ENCODE measurements at places on chromosomes 2 and 18.

DNA sequence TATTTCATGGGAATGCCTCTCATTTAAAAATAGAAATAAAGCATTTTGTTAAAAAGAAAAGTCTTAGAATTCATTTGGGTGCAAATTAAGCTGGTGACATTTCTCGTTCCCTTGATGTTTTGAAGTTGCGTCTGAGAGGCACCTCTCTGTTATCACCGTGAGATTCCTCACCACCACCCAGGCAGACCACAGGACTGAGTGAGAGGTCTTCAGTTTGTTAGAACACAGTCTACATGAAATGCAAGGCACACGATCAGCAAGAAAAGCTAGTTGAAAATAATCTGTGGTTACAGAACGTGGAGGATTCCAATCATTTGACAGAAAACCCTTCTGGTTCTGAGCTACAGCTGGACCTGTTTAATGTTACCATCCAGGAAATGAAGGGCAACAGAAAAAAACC is 116.0 kb downstream of the UXS1 start:
- DNase-seq: no peak

DNA sequence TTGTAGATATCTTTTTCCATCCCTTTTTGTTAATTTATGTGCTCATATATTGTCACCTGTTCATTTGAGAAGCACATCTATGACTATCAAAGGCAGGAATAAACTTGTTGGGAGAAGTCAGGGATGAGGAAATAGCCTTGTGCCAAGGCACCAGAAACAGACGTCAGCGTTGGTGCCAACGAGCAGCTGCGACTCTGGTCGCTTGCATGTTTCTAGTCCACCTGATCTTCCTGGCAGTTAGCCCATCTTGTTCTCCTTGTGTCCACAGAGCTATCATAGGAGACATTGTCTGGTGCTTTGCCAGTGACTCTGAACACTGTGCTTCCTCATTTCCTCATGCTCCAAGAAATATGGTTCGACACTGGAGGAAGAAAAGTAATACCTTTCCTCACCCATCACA is 374.4 kb downstream of the PTPRM start:
- DNase-seq: no peak

DNA sequence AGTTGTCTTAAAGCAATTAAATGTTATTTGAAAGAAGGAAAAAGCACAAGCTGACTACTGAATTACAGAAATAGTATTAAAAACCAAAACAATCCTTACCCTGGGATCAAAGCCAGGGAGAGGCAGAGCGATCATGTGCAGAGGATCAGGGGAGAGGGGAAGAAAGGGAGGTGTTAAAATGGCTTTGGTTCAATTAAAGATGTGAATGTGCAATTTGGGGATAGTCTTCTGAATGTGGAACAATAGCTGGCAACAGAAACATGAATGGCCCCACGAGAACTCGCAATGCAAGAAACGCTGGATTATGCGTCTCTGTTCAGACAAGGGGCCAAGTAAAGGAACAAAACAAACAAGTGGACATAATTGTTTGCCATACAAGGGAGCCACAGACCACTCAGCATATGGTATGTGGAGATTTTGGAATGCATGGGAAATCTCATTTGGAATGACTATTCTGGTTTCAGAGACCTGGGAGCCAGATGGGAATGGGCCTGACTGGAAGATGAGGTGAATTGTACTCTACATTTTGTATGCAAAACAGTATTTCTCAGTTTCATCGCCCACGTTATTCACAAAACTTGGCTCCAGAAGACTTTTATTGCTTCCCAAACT is 155.4 kb downstream of the SLC4A3 start:
- DNase-seq: no peak

DNA sequence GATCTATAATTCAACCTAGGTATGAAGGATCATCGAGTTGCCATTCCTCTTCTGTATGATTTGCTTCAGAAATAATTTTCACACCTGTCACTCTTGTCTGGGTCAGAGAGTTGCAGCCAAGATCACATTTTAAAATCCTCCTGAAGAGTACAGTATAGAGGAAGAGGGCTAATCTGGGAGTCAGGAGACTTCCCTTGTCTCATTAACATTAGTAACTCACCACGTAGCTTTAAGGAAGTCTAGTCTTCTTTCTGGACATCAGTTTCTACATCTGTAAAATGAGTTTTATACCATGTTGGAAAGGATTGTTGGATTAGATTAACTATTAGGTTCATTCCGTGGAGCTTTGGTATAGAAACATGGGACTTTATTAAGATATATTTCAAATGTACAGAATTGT is 109.4 kb downstream of the TDRD15 start:
- no peak for DNase-seq

DNA sequence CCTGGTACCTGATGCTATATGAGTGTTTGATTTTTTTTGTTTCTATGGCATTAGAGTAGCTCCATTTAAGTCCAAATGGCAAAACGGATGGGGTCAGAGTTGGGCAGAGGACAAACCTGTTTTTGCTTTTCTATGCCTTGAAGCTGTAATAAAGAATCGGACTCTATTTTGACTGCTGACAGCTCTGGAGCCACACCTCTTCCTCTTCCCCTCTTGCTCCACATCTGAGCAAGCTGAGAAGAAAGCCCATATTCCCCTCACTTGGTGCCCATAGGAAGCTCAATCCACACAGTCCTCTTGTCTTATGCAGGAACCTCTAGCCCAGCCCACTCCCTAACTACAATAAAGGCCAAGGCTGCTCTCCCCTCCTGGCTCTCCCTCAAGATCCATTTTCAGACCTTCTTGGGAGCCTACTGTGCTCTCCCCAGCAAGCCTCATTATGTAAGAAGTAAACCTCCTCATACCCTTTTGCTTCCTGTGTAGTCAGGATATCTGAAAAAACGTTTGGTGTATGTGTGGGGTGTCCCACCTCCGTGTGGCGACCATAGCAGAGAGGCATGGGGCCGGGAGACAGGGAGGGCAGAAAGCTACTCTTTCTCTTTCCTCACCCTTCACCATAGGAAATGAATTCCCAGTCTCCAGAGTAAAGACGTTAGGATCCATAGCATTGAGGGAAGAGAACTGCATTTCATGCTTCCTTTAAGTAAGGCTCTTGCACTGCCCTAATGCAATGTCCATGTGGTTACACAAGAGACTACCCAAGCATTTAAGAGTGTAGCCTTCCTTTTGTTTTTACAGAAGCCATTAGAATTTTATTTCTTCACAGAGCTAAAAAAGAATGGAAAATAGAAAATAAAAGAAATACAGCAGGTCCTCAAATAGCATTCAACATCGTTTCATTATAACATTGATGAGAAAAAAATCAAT is 41.9 kb upstream of the RAPGEF4 start:
- DNase-seq: no peak

DNA sequence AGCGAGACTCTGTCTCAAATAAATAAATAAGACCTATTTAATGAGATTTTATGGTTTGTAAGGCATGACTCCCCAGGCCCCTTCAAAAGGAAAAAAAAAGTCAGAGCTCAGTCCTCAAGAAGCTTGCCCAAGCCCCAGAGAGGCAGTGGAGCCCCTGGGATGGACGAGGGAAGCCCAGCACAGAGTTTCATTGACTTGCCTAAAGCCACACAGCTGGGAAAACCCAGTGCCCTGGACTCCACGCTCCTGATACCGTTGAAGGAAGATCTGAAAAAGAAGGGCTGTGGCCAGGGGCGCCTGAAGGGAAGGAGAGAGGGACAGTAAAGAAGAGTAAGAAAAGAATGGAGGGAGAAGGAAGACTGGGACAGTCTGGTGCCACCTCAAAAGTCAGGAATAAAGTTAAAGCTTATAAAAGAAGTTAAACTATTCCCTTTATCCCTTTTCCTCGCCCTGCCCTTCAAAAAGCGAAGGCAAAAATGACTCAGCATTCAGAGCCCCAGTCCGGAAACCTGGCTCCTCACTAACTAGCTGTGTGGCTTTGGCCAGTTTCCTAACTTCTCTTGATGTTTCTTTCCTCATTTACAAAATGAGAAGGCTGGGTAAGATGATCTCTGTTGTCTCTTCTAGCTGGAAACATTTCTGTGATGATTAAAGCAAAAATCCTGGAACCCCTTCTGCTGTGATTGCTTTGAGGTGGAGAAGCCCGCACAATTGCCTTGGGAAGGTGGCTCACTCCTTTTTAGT is 46.7 kb downstream of the LYPD1 start:
- DNase-seq: no peak

GRCh38 chr18:78773303-78773755 is 206.3 kb upstream of the SALL3 start:
- no peak for DNase-seq

DNA sequence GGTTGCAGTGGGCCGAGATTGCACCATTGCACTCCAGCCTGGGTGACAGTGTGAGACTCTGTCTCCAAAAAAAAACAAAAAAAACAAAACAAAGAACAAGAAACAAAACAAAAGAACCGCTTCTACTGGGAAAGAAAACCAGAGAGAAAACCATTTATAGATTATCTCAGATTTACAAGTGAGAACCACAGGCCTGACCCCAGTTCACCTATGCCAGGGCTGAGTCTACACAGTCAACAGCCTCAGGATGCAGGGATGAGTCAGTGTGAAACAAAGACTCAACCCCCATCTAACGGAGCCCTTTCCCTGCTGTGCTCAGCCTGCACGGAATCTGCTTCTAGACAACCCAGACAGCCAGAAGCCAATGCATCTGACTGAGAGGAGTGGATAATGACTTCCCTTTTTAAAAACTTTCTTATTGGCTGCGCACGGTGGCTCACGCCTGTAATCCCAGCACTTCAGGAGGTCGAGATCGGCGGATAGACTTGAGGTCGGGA is 25.5 kb upstream of the YWHAQ start:
- no peak for DNase-seq

DNA sequence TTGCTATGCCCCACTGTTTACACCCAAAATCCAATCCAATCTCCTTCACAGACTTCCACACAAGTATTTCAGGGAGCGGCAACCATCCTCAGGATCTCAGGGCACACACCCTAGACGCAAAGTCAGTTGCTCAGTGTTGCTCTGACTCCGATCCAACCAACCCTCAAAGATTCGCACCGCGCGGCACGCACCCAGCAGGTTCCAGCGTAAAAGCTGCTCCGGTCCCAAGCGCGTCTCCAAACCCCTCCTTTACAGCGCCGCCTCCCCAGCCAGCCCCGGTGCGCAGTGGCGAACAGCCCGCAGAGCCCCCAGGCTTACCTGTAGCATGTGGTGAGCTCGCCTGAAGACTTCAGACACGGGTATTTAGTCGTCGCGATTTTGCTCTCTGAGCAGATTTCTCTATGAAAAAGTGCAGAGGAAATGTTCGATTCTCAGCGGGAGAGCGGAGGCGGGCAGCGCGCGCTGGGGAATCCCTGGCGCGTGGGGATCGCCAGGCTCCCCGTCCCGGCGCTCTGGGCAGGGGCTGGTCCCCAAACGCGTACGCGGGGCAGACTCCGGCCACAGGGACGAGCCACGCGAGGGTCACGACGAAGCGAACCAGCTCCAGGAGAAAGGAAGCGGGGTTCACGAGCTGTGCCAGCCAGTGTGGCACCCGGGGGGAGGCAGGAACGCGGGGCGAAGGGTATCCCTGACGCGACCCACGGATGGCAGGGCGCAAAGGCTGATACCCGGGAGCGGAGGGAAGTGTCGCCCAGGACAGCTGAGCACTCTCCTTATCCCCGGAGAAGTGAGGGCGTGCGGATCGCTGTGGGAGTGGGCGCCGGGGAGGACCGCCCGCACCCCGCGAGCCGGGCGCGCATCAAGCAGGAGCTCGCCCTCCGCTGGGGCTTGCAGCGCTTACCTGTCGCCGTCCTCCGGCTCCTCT is 650 bp downstream of the CCBE1 start:
- peak; percentile 92 for DNase-seq

DNA sequence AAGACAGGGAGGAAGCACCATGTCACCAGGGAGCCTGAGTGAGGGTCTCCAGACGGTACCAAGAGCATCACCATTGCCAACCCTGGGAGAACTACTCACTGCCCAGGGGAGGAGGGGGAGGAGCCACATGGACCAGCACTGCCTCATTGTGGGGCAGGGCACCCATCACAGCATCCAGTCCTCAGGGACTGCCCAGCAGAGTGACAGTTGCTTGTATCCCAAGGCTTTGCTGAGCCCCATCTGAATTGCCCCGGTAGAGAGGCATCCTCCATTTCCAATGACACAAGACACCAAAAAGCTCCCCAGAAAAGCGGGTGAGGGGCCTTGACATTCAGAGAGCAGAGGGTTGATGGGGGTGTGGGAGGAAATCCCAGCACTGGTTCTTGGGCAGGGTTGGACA is 6.8 kb upstream of the CIB4 start:
- DNase-seq: no peak

DNA sequence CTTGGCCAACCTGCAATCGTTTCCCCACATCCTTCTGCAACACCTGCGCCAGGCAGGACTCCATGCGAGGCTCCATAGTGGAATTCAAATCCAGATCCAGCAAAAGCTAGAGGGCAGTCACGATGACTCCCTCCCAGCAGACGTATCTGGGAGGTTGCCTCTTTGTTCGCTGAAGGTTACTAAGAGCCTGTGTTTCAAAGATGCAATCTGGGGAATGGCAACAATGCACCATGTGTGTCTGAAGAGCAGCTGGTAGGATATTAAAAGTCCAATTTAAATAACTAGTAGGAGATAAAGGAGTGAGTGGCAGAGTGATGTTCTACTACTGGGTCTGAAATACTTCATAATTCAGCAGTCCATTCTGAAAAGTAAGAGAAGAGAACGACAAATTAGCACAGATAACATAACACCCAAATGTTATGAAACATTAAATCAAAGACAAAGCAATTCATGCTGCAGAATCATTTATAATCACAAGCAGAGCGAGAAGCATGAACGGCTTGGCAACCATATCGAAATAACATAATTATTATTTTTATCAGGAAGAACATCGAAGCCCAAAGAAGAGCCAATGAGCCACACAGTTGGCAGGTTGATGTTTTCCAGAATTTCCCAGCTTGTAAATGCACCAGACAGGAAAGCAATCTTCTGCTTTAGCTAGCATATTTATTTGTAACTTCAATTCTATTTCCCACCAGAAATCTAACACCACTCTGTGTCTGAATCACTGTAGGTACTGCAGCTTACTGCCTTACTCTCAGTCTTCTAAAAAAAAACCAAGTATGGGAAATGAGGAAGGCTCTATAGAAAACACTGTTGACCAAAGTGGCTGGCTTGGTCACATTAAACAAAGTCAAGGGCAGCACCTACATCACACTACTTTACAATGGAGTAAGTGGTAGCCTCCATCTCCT is 43.2 kb downstream of the CLASP1 start:
- DNase-seq: no peak

- no peak for DNase-seq
Observed at GRCh38 chr2:178386986-178387597, 63.9 kb downstream of the PRKRA start.

GRCh38 chr18:32096946-32097345 is 5.3 kb downstream of the RNF138 start:
- DNase-seq: no peak

DNA sequence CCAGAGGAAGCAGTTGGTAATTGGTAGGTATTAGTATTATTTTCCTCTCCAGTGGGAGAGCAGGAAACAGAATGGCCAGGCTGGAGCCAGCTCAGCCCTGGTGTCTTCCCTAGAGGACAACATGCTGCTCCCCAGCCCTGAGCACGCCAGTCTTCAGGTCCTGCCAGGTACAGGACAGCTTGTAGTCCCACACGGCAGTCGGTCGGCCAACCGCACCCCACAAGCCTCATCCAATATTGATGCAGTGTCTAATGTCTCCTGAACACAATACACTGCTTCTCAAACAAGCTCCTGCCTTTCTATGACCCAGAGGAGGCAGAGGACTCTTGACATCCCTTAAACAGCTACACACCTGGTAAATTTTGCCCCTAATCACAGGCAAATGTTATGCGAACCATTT is 71.0 kb upstream of the PPP1CB start:
- no peak for DNase-seq

- DNase-seq: no peak
Observed at GRCh38 chr2:55049821-55050099, 491 bp downstream of the RTN4 start.
